Stimulated activated CD4-positive, alpha-beta T cell treated with anti-CD3 and anti-CD28 coated beads, Interleukin-1b, Interleukin-23, amount 100 ng/mL, for 4 hours (primary cell): ENCODE measurements at places on chromosomes 4 and X.

GRCh38 chr4:338759-339097 is 1.1 kb downstream of the ZNF141 start:
- DNase-seq, result no peak

DNA sequence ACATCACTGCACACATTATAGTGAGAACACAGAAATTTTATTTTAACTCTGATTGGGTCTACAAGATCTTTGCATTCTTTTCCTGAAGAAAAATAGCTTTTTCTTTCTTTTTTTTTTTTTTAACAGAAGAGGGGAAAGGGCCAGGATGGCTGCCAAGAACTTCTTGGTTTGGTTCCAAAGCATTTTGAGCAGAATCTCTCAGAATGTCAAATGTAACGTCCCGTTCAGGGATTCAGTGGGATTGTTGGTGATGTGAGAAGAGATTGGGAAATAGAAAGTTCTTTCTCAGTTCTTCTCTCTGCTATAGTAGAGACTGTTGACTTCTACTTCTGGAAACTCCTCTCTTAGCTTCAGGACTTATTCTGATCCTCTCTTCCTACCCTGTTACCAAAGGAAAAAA is 70.9 kb upstream of the CBR4 start:
- no peak for DNase-seq

GRCh38 chrX:119391279-119391678 is 7.9 kb upstream of the SLC25A43 start:
- no peak for DNase-seq

DNA sequence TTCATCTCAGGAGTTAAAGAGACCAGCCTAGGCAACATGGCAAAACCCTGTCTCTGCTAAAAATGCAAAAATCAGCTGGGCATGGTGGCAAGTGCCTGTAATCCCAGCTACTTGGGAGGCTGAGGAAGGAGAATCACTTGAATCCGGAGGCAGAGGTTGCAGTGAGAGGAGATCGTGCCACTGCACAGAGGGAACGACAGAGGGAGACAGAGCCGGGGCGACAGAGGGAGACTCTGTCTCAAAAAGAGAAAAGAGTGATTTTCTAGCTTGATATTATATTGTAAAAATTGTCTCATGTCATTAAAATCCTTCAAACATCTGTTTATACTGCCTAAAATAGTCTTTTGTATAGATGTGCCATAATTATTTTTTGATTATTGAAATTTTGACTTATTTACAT is 225.4 kb upstream of the AGA start:
- DNase-seq, result no peak

DNA sequence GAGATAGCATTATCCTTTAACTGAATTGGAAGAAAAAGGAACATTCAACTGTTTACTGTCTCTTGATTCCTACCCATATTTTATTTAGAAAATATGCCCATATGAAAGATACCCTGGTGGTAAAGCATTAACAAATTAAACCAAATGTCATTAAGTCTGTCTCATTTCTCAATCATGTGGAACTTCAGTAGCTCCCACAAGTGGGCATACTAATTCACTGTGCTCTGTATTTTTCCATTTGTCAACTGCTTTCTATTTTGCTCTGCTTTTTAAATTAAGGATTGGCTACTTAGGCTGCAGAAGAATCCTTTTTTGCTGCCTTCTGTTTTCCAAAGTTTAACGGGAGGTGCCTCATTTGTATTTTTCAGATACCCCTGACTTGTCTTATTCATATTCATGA is 77.2 kb downstream of the DDIT4L start:
- no peak for DNase-seq

DNA sequence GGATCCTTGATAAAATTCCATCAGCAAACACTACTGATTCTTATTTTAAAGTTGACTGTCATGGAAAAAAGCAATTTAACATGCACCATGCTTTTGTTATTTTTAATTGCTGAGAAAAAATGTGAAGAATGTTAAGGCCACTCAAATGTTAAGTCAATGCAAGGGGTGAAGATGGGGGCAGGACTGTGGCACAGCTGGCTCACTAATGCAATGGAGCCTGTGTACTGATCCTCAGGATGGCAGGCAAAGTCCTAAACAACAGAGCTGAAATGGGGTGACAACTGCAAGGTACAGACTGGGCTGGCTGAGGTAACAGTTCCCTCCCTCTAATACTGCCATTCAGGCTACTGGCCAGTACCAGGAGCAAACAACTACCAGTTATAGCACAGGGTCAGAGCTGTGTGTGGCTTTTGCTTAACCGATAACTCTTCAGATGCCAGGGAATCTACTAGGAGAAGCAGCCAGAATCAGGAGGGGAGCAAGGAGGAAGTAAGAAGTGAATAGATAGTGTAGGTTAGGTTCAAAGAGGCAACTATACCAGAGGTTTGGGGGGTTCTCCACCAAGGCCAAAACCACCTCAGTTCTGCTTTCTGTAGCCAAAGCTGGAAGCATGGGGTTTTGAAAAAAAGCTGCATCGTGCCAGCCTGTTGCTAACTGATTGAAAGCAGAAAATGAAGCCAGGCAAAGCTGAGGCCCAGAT is 372.6 kb downstream of the OPHN1 start:
- no peak for DNase-seq

DNA sequence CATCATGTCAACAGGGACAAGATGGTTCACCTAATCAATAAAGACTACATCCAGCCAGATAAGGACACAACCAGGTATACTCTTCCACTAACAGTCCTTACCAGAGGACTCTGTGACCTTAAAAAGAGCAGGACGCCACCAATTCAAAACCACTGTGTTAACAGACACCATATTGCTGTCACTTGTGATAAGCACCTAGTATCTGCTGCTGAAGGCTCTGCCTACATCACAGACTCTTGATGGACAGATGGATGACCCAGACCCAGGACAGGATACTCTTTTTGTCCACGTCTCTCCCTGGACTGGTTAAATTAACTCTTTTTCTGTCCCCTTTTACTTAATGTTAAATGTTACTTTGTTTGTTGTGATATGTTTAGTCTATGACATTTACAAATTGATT is 586.2 kb upstream of the AGA start:
- DNase-seq, result no peak
